Hematopoietic multipotent progenitor cell treated with erythropoietin and hydrocortisone succinate and interleukin-3 and kit ligand, for 6 days (in vitro differentiated cells): ENCODE measurements at places on chromosomes 11 and 22.

DNA sequence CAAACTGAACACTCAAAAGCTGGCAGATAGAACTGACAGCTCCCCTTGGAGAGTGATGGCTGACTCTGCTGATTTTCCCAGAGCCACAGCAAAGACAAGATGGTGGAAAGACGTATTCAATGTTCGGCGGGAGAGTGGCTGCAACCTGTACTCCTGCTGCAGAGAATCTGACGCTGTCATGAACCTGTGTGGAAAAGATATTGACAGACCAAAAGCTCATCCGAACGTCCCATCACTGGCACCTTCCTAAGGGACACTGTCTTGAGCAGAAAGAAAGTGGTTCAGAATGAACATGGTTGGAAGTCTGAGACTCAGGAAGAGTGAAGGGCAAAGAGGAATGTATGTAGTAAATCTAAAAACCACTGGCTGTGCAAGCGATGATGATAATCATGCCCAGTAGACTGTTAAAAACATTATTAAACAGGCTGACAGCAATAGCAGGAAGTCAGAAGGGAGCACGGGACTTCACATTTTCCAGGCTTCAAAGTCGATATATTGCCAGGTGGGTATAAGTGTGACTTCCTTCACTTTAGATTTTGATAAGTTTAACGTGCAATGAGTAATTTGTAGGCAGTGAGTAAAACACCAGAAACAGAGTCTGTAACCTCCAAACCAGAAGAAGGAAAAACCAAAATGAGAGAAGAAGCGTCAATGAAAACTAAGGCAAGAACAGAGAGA lies 6.2 kb upstream of the IL17REL start:
- no peak for DNase-seq

DNA sequence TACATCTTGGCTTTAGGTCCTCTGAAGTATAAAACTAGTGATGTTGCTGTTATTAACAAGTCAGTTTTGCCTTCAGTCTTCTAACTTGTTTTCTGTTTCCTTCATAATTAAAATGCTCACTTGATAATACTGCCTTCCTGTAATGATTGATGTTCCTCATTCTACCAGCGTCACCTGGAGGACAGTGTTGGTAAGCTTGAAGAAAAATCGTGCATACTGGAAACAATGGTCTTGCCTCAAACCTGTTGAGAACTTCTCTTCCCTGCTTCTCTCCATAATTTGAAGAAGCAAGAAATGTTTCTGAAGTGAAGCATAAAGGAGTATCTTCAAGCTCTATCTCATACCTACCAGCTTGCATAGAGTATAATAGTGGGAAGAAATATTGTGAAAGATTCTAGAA lies 3.0 kb downstream of the YWHAH start:
- peak; percentile 89 for DNase-seq

GRCh38 chr22:41397143-41397811 lies 15.5 kb downstream of the TEF start:
- no peak for DNase-seq

- no peak for DNase-seq
These were observed 65.8 kb upstream of the MS4A8 start for GRCh38 chr11:60633645-60634044.

GRCh38 chr11:122331079-122331478 lies 215.1 kb upstream of the BLID start:
- no peak for DNase-seq

DNA sequence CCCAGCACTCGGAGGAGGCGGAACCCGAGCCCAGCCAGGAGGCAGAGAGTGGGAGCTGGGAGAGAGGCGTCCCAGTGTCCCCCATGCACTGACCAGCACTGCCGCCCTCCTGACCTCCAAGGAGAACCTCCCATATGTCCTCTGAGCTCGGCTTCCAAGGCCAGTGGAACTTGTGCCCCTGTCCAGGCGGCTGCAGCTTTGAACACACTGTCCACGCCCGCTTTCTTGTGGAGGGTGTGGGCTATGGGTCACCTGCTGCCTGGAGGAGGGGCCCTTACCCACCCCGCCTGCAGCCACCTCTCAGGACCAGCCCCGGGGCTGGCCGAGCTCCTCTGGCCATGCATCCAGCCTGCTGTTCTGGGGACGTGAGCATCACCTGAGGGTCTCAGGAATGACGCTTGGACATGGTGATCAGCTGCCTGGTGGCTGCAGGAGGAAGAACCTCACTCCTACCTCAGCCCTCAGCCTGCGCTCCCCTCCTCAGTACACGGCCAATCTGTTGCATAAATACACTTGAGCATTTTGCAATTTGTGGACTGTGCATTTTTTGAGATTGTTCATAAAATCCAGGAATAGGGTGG lies 22.2 kb upstream of the MUC5B start:
- DNase-seq, result no peak

DNA sequence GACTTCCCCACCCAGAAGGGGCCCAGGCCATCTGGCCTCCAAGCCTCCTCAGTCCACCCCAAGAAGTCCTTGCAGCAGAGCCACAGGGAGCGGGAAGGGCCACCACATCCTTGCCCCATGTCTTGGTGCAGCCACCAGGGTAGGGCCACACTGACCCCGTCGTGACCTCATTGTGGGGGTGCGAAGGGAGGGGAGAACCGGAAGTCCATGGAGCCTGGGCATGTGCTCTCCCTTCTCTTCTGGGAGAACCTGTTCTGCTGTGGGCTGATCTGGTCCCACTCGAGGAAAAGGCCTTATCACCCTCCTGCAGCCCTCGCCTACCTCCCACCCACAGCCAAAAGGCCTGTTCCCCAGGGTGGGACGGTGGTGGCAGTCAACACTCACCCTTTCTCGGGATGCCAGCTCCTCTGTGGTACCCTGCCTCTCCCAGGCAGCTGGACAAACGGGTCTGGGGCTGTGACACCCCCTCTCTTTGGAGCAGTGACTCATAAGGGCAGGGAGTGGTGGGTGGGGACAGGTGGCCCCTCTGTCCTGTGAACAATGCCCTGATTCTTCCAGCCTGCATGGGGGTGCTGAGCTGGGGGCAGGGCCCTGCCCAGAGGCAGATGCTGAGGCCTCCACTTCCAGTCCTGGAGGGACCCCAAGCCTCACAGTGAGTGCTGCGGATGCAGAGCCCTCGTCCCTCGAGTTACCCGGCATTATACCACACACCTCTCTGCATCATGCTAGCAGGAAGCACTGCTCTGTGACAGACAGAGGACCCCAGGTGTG lies 14.6 kb upstream of the CTSD start:
- DNase-seq, result no peak

- no peak for DNase-seq
These were observed at the start of gene VSTM5 for GRCh38 chr11:93850594-93851018. TSS of gene VSTM5 (minus strand) at chr11:93850618. CDS start at chr11:93850502, 116 bp downstream.

DNA sequence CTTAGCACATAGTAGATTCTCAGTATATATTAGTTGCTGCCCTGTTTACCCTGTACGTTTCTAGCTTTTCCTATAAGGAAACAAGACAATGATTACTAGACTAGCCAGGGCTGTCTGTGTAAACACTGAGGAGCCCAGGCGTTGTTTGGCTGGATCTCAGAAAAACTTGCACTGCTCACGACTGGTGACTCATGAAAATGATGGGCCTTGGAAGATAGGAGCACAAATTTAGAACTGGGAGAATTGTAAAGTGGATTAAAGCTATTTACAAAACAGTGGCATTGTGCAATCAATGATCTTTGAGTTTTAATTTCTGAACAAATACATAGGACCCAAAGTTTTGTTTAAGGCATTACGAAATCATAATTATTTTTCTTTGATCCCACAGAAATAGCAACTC lies 276.9 kb downstream of the FAM76B start:
- DNase-seq, result no peak

DNA sequence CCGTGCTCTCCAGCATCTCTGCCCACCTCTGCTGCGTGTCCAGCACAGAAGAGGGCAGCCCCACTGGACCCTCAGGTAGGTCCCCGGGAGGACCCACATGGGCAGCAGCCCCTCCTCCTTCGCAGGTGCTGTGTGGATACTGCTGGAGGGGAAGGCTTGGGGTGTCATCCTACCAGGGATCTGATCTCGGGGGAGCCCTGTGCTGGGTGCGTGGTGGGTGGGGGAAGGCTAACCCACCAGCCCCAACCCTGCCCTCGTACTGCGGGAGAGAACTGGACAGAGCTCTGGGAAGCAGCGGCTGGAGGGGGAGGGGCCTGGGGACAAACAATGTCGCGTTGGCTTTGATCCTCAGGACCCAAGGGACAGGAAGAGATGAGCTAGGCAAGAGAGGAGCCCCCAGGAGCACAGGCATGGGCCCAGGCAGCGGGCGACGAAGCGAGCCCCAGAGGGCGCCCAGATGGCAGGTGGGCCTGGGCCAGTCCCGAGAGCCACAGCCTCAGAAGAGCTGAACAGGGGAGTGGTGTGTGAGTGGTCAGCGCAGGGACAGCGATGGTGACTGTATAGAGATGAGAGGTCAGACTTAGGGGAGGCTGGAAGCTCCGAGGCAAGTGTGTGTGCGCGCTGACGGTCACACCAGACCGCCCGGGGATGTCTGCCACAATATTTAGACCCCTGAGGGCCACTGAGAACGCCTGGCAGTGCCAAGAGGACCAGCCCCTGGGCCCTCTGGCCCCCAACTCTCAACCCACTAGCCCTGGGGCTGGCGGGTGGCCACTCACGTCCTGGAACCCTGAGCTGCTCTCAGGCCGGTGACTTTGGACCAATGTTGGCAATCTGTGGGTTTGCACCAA lies 1.4 kb upstream of the PIM3 start:
- DNase-seq, result no peak

DNA sequence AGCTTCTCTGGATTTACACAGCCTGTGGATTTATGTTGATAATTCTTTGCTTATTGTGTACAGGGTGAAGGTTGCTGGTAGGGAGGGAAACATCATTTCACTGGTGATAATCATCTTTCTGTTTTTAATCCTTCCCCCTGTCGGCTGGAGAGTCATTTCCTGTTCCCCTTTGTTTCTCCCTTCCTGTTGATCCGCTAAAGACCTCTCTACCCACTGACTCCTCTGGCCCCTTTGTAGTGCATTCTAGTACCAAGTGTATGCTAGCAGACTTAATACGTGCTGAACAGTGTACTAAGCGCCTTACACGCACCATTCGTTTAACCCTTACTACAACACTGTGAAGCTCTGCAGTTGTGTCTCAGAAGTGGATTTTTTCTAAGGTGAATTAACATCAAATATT lies 19.0 kb upstream of the OR9Q1 start:
- DNase-seq, result no peak

DNA sequence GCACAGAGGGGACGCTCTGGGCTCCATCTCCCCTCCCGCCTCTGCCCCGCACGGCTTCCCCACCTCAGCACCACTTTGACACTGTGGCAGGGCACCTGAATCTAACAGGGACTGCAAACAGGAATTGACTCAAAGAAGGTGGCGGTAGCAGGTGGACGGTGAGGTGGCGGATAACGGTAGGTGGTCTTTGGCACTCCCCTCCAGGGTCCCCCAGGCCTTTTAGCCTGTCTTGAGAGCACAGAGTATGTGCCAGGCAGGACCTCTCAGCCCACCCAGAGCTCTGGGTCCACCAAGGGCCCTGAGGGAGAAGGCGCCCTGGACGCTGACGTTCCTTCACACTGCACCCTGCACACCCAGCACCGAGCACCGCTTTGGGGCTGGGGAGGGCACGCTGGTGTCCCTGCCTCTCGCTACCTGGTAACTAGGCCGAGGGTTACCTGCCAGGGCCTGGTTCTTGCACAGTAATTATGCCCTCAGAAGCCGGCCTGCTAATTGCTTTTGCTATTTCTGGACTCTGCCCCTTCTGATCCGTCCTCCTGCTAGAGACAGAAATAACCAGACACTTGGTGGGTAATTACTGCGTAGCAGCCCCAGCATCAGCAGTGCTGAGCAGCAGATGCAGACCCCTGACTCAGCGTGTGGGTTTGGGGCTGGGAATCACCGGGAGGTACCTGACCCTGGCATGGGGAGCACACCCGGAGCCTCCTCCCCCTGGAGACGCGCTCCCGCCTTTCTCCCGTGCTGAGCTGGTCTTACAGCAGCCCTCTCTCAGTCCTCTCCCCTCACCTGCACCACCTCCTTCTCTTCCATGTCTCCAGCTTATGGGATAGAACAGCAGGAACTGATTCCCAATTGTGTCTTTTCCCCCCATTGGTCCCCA lies 103.3 kb upstream of the B3GAT1 start:
- DNase-seq, result no peak

DNA sequence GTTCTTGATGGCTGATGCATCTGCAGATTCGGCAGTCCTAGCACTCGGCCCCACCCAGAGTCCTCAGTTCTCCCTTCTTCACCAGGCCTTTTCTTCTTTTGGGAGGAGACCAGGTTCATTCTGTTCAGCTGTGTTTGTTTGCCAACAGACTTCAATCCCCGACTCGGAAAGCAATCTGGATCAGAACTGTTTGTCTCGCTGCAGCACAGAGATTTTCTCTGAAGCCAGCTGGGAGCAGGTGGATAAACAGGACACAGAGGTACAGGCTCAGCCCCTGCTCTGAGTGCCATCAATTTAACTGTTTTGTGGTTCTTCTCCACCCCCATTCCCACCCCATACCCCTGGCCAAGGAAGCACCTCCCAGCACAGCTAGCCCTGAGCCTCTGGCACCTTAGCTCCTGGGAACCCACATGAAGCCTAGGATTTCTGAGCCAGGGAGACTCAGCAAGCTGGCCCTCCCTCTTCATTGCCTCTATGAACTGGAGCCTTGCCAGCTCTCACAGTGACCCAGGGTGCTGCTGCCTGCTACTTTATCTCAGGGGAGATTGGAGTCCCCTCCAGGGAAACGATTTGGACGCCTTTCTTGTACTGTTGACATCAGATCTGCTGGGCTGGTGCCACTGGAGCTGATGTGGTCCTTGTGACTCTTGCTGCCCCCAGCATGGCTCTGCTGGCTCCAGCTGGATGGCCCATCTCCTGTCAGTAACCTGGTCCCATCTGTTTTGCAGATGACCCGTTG lies 58.2 kb upstream of the HORMAD2 start:
- DNase-seq, result peak; percentile 17

DNA sequence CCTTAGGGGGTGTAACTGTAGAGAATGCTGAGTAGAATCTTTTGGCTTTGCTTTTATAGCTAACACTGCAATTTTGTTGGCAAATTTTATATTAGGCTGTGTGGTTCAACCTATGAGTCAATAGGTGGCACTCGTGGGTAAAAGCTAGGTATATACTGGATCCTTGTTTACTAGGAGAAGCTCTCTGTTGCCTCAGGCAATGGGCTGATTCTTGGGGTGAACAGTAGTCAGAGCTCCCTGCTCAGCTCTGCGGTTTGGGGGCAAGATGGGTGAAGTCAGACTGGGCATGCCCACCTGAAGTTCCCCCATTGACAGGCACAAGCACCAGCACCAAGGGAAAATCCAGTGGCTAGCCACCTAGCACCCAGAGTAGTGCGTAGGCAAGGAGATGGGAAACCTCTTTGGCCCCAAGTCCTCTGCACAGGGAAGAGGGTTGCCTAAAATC lies 238.7 kb downstream of the FAM181B start:
- peak; percentile 40 for DNase-seq

DNA sequence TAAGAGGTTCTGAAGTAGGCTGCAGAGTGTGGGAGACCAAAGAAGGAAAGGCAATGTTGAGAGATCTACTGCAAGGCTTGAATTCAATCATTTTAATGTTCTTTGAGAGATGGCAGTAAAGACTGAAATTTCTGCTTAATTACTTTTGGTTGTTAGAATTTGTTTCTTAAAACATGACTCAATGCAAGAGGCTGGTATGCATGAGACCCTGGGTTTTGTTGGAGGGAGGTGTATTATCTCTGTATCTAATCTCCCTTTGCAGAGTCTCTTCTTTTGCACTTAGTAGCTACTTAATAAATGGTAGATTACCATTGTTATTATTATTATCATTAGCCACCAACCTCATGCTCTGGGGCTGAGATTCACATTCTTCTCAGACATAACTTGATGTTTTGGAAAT lies 87.4 kb upstream of the DRD2 start:
- DNase-seq, result no peak

- no peak for DNase-seq
These were observed 106.5 kb downstream of the FEZ1 start for GRCh38 chr11:125389339-125390166.
